ENCODE measurements at places on chromosomes 12 and 14.
A peak's percentile ranks its signal among the peaks of the same experiment; 100 is the strongest.

DNA sequence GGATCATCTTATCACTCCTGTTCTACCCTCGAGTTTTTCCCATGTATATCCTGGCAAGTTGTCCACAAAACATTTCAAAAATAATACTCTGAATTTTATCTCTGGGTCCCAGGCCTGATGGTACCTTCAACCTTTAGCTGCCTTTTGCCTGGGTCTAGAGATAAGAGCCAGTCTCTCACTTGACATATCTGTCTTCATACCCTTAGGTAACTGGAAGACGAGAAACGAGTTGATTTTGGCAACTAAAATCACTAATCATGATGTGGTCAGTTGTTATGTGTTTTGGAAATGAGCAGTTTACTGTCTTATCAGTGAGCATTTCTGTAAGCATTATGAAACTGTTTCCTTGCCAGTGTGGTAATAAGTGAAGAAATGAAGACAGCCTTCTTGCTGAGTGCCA lies 6.3 kb downstream of the RNF10 start:
- DNase-seq = no peak

GRCh38 chr14:89276424-89276975 lies 140.5 kb downstream of the FOXN3 start:
- DNase-seq = peak; percentile 74

DNA sequence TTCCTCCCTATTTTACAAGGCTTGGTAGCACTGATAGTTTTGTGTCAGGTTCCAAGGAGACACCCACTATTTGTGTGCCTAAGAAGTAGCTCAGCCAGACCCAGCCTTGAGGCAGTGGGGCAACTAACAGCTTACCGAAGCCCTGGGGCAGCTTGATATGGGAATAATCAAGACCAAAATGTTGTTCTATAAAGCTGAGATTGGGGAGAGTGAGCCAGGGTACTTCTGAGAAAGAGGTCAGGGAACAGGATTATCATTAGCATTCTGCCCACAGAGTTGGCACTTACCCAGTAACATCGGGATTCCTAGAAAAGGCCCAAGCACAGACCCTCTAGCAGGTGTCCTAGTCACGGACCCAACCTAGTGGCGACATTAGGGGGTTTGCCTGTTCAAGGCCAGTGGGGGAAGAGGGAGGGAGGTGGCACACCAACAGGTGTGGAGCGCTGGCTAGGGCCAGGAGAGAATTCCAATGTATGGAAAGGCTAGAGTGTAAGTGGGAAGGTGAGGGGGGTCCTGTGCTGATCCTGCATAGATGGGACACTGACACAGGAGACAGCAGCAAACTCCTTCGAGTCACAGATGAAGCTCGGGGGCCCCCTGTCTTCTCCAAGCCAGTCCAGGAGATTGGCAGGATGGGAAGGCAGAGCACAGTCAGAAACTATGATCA lies 4.9 kb downstream of the PPP1R3E start:
- DNase-seq = no peak

DNA sequence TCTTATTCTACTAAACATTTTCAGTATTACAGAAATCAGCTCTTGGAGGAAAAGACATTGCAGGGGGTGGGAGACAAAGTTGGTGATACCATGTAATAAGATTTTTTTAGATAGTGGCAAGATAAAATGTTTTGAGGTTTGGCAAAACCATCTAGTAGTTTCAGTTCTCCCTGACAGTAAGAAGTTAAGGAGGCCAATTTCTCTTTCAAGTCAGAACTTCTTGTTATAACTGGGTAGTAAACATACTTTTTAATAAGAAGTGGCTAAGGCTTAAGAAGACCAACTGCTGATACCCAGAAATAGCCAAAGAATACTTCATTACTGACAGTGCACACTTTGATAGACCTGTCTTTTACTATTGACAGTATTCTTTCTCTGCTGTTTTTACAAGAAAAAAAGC lies 452.3 kb downstream of the DIO2 start:
- no peak for DNase-seq

DNA sequence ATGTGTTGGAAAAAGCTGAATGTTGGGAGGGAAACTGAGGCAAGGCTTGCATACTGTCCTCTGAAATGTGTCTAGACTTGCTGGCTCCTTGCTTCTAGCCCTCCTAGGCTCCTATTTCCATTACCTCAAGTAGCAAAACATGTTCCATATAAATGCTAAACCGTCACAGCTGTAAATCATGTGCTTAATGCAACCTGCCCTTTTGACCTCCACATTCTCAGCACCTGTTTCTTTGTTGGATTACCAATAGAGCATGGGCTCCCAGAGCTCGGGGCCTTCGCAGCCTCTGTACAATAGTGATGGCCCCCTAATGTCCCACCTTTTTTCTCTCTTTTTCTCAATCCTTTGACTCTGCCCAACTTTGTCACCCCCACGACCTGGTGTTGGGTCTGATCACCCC lies 23.3 kb downstream of the RERGL start:
- no peak for DNase-seq
